Neuronal stem cell (in vitro differentiated cells): ENCODE measurements at places on chromosomes 6 and 20.

GRCh38 chr6:89680551-89680950 lies 42.0 kb upstream of the LYRM2 start:
- DNase-seq = no peak

- no peak for DNase-seq
Measured at GRCh38 chr20:34915131-34915530, 38.7 kb downstream of the ACSS2 start.

DNA sequence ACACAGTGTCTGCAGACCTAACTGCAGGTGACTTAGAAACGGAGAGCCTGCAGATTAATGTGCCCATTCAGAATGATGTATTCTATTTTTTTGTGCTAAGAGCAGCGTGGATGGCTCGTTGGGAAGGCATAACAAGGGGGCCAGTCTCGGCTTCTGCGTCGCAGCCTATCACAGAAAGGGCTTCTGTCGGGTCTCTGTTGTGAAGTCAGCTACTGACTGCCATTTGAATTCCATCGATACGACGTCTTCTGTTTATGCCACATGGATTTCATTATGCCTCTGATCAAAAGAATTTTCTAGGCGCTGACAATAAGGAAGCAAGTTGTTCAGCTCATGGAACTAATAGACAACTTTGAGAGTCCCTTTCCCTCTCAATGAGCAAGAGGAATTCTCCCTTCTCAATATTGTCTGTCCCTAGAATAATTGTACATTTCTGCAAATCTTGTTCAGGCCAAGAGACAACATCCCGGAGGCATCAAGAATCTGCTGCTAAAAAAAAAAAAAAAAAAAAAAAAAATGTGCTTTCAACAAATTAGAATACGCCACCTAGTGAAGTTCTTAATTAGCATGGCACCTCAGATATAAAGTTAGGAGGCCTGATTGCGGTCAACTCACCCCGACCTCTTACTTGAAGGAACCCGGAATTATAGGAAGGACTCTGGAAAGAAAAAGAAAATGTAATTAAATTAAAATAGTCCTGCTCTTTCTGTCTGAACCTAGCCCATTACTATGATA lies 223.9 kb downstream of the TSHZ2 start:
- DNase-seq = no peak

DNA sequence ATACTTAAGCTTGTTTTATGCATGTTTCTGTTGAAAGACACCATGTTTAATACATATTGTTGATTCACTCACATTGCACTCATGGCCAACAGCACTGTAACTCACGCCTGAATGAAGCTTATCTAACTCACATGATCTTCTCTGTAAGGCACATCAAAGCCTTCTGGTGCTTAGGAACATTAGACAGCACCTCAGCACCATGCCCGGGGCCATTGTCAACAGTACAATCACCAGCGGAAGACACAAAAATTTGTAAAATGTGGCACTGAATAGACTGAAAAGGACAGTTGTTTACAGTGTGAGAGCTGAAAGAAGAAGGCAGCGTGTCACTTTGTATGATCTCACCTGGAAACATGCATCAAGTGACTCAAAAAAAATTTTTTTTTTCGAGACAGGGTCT lies 8.9 kb upstream of the TCF15 start:
- no peak for DNase-seq

DNA sequence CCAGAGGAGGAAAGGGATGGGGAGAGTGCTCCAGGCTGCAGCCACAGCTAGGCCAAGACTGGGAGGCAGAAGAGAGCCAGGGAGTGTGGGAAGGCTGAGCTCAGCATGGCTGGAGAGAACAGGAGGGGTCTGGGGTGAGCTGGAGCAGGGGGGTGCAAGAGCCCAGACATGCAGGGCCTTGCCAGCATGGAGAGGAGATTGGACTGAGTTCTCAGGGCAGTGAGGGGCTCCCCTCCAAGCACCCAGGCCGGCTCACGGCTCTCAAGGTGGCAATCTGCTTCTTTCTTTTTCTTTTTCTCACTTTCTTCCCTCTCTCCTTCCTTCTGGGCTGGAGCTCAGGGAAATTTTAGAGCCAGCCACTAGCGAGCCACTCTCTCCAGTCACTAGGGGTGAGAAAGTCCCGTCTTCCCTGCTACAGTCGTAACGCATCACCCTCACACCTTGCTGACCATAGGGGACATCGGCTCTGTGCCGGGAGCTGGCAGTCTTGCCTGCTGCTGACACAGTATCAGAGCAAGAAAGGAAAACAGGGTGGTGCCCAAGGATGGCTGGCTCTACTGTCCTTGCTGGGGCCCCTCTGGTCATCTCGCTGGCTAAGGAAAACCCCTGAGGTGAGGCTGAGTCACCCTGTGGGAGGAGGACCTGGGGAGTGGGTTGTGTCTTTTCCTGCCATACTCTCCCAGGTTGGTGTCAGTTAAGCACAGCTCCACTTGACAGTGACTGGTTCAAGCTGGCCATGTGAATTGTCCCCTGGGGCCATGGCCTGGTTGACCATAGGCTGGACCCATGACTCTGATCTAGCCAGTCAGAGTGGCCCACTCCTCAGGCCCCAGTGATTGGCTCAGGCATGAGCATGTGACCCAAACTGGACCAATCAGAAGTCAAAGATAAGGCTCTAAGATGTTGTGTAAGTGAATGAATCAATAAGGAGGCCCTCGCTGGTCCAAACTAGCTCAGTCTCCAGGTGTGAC lies 135.1 kb upstream of the PMEPA1 start:
- no peak for DNase-seq

DNA sequence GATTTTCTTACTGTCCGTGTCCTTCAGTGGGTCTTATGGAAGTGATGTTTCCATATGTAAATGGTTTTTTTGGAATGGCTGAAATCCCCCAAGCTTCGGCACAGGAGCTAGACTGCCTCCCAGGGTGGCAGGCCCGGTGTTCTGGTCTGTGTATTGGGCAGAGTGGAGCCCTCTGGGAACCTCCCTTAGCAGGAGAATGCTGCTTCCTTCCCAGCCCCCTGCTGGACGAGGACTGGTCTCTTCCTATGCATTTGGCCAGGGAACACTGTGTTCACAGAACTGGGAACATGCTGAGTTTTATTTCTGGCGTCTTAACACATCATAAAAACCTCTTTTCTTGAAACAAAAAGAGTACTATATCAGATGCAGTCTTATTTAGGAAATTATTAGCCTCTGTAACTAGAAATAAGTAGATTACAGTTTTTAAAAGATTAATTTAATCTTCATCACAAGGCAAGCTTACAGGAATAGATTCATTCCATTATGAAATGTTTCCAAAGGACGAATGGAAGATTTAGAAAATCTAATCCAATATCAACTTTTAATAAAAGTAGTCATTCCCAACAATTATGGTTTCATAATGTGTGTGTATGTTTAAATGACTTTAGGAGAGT lies 56.6 kb downstream of the SYTL3 start:
- DNase-seq = no peak

- no peak for DNase-seq
Measured at GRCh38 chr20:10659651-10660601, 13.9 kb downstream of the JAG1 start.

- no peak for DNase-seq
Measured at GRCh38 chr6:99064834-99065233, 117.1 kb upstream of the FBXL4 start.

- no peak for DNase-seq
Measured at GRCh38 chr6:155595284-155595683, 139.6 kb upstream of the NOX3 start.

DNA sequence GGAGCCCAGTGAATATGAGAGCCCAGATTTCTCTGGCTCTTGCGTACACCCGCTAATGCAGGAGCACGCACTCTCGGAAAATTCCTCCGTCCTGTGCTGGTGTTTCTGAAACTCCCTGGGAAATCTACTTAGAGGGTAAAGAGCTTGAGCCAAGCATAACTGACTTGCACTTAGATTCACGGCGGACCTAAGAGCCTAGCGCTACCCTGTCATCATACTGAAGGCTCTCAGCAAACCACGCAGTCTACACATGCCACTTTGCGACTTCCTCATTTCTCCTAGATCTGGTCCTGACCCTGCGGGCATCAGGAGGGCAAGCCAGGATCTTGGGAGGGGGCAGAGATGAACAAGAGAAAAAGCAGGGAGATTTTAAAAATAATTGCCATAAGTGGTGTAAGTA lies 324.7 kb downstream of the CD83 start:
- DNase-seq = no peak

DNA sequence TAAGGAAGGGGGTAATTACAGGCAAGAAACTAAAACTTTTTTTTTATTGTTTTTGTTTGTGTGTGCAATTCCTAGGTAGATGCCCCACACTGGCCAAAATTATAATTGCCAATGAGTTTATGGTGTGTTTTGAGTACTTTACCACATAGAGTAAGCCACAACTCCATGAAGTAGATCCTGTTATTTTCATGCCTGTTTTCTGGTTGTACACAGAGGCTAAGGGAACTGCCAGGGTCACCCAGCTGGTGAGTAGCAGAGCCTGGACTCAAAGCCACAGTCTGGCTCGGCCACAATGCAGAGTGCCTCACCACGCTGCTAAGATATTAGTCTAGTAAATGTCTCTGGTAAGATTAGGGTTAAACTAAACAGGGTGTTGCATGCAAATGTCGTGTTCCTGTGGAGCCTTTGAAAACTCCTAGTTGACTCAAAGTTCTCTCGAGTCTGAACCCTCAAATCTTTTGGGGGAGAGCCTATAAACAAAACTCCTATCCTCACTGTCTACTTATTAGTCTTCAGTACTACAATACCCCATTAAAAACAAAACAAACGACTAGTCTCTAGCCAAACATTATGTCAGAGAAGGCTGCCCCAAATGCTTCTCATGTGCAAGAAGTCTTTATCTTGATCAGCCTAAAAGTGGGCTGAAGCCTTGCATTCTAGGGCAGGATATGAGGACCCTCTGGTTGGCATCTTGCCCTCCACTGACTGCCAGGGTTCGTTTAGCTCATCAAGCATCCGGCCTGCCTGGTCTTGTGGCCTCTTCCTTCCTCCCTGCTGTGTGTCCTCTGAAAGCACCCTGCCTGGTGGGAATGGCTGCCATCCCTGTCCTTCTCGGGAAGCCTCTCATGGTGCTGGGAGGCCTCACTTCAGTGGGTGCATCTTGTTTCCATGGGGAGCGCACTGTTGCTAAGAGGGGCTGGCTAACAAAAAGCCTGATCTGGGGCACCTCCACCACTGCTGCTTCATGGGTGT lies 4.2 kb downstream of the DUSP22 start:
- DNase-seq = no peak

GRCh38 chr6:80789912-80790570 lies 683.6 kb downstream of the BCKDHB start:
- DNase-seq = no peak

GRCh38 chr20:56636716-56637115 lies 7.6 kb downstream of the TFAP2C start:
- DNase-seq = no peak

DNA sequence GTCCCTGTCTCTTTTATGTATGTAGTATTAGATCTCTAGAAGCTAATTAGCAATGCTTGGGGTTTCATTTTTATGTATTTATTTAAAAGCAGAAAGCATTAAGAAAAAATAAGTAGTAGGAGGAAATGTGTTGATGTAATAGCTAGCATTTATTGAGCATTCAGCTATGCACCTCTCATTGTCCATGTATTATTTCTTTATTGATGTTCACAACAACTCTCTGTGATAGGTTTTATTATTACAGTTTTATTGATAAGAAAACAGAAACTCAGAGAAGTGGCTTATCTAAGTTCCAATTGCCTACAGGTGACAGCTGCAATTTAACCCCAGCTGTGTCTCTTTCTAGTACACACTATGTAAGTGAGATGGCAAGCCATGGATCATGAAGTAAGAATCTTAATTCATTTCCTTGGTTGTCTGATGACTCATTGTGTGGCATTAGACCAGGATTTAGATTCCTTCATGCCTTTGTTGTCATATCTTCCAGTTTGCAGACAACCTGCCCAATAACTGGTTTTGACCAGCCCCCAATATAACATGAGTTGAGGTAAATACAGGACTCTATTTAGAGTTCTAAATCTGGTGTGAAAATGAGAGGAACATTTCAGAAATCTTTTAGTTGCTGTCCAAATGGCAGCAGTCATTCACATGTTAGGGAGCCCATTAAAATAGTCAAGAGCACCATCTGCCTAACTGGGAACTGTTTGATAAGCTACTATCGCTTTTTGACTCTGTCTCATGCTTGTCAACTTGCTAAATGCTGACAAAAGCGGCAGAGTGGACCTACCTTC lies 170.8 kb upstream of the PHACTR1 start:
- no peak for DNase-seq

DNA sequence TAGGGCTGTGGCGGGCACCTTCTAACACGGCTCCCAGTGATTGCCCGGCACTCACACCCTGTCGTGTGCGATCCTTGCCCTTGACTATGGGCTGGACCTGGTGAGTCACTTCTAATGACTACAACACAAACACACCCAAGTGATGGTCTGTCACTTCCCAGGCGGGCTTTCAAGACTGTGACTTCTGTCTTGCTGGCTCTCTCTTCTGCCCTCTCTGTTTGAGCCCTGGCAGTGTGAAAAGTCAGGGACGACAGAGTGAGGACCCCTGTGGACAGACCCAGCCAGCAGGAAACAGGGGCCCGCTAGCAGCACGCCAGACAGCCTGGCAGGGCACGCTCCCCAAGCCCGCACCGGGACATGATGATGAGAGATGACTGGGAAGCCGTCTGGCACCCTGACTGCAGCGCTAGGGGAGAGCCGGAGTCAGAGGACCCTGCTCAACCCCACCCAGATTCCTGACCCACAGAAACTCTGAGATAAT lies 43.0 kb downstream of the KIF16B start:
- no peak for DNase-seq

DNA sequence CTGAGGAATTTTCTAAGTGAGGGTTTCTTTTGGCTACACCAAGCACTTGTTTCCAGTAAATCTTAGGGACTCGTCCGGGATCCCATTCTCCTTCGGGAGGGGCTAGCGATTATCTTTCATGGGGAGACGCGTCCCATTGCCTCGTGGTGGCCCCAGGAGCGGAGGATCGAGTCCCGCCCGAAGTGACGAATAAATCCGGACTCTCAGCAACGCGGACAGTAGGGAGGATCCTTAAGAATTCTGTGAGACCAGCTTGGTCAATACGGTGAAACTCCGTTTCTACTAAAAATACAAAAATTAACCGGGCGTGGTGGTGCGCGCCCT lies 69.1 kb upstream of the PRSS16 start:
- no peak for DNase-seq

DNA sequence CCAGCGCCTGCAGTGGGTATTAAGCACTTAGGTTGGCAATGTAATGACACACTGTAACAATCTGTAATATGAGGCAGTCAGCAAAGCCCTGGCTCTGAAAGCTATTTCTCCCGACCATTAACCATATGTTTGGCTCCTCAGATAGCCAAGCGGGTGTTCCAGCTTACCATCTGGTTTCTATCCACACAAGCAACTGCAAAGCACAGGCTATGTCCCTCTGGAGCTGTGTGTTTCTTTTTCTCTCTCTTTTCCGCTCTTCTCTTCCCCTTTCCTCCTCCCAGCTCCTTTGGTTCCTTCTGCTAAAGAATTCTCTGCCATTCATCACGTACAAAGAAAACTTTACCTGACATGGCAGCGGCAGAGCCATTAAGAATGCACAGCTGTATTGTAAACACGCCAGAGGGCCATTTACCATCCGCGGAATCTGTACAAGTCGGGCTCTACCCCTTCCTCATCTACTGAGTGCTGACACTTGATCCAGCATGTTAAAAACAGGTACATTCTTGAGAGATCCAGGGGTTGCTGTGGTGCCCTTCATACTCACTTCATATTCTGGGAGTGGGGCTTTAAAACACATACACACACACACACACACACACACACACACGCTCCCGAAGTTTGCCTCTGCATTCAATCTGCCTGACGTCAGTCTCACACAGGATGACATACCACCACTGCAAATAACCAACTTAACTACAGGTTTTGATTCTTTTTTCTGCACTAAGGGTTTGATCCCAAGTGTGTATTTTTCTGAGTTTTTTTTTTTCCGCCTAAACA lies 77.2 kb downstream of the BACH2 start:
- DNase-seq = peak; percentile 43

- peak; percentile 20 for DNase-seq
Measured at GRCh38 chr20:12086359-12086758, 168.7 kb downstream of the BTBD3 start.
